Heart left ventricle (tissue), 16 donors: ENCODE measurements at places on chromosomes 5 and 9.

- no peak for DNase-seq
Observed at GRCh38 chr9:92064711-92065110, 50.5 kb downstream of the SPTLC1 start.

DNA sequence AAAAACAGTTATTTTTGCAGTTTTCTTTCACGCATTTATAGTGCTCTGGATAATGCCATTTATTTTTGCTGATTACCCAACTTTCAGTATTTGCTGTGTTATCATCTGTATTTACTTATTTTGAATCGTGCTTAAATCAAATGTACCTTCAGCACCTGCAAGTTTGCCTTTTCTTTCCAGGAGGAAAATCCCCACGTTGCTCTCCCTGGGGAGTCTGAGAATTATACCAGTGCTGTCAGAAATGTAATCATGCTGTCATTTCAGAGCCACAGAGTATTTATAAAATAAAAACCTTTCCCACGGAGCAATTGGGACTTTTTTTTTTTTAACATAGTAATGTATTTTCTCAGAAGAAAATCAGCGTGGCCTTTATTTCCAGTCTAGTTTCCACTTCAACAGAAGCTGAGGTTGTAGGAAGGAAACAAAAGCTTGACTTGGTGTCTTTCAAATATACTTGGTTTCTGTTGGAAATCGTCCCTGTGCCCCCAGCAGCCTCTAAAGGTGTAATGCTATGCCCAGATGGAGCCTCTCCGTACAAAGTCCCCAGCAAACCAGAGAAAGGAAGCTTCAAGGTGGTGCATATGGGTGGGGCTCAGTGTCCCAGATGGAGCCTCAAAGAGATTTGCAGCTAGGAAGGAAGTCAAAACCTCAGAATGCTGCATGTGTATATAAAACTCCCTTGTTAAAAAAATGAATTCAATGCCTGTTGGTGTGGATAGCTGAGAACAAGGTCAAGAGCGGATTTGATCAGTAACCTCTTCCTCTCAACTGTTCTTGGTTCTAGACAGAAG lies 2.1 kb downstream of the GPR150 start:
- no peak for DNase-seq

GRCh38 chr9:77751341-77752091 lies 103.4 kb upstream of the GNA14 start:
- peak; percentile 36 for DNase-seq

- DNase-seq: no peak
Observed at GRCh38 chr5:120447706-120448239, 16.3 kb upstream of the PRR16 start.

DNA sequence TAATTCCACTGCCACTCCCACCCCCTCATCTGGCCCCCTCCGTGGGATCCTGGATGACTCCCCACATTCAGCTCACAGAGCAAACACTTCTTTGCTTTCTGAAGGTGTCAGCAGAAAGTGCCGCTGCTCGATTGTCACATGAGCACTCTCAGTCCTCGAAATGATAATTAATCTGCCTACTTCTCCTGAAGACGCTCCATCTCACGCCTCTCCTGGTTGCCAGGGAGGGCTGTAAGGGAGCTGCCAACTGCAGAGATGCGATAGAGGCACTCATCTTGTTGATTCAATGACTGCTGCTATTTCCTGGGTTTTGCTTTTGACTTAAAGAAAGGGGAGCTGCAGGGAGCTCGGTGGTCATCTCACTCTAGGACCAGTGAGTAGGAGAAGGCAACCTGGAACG lies 206.5 kb downstream of the DAB2IP start:
- no peak for DNase-seq

DNA sequence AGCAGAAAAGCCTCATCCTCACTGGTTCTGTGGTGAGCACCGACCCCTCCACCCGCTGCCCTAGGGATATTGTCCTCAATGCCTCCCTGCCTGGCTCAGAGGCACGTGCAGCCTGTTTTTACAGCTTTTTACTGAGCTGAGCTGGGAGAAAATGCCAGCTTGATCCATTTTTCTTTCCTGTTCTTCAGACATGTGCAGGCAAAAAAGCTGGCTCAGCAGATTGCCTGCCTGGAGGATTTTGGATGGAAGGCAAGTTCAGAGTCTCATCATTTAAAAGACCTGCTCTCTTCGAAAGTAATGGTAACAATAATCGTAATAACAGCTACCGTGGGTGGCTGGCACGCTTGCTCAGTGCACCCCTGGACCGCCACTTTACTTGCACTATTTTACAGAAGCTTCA lies 135.0 kb upstream of the SMIM23 start:
- no peak for DNase-seq

DNA sequence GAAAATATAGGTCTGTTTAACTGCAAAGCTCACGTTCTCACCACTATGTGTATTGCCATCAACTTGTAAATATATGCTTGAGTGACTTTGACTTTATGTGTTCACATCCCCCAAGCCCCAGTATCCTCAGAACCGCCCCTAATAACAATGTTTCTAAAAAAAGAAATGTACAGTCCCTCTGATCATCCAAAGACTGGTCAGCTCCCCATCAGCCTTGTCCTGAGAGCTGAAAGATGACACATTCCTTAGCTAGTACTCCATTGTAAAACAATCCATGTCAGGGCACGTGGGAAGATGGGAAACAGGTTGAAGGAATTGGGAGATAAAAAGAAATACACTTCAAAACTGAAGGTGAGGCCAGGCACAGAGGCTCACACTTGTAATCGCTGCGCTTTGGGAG lies 279.4 kb upstream of the WWC1 start:
- no peak for DNase-seq

GRCh38 chr5:14225173-14225834 lies 82.2 kb downstream of the TRIO start:
- no peak for DNase-seq

DNA sequence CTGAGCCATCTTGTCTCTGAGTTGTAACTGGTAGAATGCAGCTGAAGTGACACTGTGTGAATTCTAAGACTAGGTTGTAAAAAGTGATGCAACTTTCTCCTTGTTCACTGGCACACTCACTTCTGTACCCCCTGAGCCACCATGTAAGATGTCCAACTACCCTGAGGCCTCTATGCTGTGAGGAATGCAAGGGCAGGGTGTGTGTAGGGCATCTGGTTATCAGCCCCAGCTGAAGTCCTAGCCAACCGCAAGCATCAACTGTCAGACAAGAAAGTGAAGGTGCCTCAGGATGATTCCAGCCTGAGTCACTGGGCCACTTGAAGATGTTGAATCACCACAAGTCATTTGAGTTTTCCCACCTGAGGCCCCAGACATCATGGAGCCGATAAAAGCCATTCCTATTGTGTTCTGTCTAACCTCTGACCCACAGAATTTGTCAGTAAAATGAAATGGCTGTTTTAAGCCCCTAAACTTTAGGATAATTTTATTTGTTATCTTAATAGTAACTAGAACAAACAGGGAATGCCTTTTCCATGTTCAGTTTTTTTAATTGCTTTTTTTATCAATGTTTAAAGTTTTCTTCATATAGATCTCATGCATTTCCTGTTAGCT lies 18.7 kb upstream of the RHOBTB3 start:
- DNase-seq: no peak

DNA sequence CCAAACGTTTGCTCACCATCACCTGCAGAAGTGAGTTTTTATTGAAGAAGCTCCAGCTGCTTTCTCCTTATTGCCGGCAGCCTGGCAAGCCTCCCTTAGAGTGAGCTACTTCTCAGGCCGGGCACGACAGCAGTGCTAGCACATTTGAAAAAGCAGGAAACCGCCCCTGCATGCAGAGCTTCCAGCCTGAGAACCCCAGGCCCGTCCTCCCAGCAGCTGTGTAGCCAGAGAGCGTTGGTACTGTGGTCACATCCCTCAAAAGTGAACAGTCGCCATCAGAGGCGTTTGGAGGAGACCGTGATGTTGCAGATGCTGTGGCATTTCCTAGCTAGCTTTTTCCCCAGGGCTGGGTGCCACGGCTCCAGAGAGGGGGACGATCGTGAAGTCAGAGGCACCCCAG lies 23.5 kb downstream of the SLC25A25 start:
- DNase-seq: no peak

DNA sequence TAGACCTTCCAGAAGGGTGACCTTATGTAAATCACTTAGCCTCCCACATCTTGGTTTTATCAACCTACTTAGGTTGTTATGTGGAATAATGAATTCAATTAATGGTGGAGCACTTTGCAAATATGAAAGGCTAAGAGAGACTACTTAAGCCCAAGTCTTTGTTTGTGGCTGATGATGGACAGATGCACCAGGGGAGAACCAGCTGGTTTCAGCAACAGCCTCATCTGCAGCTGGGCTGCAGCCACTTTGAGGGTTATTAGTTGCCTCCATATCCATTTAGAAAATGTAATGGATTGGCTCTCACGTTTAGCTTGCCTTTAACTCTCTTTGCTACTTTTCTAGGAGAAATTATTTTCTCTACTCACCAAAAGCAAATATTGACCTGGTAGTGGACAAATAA lies 146.6 kb downstream of the ESM1 start:
- DNase-seq: no peak

GRCh38 chr5:1942158-1942557 lies 59.4 kb upstream of the IRX4 start:
- DNase-seq: no peak

DNA sequence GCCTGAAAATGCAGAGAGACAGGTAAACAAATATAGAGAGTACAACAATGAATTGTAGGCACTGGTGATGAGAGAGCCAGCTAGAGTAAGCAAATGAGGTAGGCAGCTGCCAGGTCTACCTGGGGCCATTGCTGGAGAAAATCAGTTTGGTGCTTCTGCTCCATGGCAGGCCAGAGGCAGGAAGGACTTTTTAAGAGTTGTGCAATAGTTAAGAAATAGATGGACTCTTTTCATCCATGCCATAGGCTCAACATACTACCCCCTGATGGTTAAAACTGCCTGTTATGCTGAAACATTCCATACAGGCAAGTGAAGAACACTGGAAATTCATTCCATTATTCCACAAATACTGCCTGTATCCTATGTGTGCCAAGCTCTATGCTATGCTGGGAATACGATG lies 86.5 kb upstream of the CCDC112 start:
- DNase-seq: no peak

GRCh38 chr5:33370466-33370859 lies 70.3 kb upstream of the TARS1 start:
- DNase-seq: no peak

DNA sequence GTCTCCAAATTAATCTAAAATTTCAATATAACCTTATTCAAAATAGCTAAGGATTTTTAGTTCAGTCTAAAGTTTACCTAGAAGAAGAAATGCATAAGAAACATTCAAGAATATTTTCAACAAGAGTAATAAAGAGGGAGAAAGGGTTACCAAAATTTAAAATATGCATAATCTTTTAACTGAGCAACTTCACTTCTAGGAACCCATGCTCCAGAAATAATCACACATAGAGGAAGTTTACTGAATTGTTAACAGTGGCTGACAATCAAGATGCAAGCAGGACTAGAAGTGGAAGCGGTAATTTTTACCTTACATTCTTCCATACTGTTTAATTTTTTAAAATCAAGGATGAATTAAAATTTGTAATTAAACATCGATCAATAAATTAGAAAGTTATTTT lies 1.9 kb downstream of the PJA2 start:
- no peak for DNase-seq

DNA sequence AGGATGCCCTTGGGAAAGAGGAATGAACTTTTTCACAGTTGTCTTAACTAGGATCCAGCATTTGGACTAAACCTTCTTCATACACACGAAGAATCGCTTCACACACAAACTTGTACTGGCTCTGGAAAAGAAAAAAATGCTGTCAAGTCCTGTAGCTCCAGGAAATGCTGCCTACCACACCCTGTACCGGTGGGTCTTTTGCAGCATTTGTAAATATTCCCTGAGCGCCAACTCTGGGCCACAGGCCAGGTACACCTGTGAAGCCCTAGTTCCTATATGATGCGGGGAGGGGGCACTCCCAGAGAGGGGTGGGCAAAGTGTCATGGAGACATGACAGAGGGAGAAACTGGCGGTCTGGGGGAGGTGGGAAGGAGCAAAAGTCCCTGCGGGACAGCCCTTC lies 58.7 kb upstream of the EPB41L4B start:
- DNase-seq: no peak

GRCh38 chr5:142587354-142587965 lies 98.4 kb downstream of the FGF1 start:
- no peak for DNase-seq

DNA sequence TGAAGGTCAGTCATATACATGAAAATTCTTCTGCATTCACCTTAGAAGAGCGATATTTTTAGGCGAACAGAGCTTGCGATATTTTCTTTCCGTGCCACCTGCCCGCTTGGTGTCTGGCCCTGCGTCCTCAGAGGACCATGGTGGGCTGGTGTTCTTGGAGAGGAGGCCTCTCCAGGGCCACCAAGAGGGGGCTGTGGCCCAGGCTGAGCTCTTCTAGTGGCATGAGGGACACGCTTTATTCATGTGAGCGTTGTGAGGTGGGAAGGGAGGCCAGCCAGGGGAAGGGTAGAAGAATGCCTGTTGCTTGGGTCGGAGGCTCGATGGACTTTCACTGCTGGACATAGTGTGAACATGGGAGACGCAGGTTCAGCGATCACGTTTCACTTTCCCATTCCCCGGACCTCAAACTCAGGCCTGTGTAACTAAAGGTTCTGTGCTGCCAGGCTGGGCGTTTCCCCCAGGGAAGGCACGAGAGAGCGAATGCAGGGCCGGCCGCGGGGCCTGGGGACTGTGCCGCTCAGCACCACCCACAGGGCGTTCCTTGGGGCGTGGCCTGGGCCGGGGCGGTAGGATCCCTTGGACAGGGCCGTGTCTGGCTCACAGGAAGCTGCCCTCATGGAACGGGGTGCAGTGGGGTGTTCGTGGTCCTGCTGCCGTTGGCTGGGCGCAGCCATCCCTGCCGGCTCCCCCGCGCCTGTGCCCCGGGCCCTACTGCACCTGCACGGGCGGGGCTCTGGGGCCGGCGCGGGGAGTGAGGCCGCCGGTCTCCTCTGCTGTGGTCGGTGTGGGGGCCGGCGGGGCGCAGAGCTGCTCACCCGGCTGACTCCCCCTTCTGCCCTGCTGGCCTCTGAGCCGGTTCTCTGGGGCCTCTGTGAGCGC lies 40.7 kb upstream of the CLPTM1L start:
- DNase-seq: peak; percentile 94

DNA sequence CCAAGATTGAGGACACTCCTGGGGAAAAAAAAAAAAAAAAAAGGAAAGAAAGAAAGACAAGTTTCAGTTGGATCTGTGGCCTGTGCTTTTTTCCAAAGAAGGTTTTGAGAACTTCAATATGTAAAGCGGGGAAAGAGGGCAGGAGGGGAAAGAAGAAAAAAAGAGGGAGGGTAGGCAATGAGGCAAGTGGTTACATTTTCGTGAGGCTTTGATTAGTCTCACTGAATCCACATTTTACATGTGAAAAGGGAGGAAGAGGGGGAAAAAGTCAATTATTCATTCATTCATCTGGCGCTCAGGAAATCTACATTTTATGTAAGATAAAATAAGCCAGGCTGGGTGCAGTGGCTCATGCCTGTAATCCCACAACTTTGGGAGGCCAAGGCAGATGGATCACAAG lies 315.2 kb upstream of the PAPPA start:
- no peak for DNase-seq

DNA sequence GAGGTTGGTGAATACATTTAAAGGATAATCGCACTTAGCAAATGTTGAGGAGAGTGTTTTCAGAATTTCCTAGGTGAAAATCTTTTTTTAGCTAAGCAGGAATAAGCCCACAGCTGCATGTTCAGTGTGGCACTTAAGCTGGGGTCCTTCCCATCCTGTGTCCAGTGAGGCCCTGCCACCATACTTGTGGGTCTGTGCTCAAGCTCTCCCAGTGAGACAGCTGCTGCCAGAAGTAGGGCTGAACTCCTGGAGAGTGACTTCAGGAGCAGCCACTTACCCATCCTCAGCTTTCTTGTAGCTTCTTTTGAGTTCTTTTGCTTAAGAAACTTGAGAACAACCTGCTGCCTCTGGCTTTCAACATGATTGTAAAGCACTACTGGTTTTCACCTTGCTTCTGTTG lies 110.0 kb upstream of the DHFR start:
- no peak for DNase-seq

- DNase-seq: no peak
Observed at GRCh38 chr9:70222354-70222753, 36.4 kb upstream of the SMC5 start.
